ENCODE measurements at places on chromosomes 3 and 15.

DNA sequence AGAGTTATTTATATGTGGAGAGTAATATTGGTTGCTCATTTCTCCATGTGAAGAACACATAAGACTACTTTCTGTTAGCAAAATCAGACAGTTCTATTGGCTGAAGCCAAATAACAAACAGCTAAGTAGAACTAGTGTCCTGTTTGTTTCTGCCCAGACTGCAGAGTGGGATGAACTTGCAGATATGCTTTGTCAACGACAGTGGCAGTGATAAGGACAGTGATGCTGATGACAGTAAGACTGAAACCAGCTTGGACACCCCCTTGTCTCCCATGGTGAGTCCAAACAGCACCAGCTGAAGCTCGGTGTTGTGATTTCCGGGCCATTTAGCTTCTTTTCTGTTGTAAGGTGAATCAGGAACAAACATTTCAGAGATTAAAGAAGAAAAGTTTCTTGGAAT is 102.6 kb upstream of the IL12A start:
- DNase-seq = no peak

DNA sequence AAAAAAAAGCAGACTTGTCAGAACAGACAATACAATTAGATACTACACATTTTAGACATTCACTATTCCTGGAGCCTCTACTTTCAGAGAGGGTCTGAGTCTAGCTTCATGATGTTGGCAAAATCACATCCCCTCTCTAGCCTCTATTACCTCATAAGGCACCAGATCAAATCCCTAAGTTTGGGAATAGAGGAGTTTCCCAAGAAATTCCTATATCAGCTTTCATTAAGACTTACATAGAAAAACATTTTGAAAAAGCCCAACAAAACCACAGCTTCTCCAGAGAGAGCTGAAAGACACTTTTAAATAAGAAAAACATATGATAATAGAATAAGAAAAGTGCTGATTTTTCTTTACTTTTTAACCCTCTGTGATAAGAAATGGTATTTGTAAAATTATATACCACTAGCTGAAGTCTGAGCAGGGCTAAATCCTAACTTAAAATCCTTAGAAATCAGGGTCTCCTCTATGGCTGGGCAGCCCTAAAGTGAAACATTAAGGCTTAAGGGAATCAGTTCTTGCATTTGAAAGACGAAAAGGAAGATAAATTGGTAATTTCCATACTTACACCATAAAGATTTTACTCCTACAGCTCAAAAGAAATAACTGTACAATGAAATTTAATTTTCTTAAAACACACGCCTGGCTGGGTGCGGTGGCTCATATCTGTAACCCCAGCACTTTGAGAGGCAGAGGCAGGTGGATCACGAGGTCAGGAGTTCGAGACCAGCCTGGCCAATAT is 4.3 kb downstream of the TBC1D2B start:
- no peak for DNase-seq

GRCh38 chr15:52257734-52258062 is 37.9 kb downstream of the MYO5C start:
- no peak for DNase-seq

- DNase-seq = no peak
Observed at GRCh38 chr3:127630811-127631714, 2.1 kb downstream of the PODXL2 start.

DNA sequence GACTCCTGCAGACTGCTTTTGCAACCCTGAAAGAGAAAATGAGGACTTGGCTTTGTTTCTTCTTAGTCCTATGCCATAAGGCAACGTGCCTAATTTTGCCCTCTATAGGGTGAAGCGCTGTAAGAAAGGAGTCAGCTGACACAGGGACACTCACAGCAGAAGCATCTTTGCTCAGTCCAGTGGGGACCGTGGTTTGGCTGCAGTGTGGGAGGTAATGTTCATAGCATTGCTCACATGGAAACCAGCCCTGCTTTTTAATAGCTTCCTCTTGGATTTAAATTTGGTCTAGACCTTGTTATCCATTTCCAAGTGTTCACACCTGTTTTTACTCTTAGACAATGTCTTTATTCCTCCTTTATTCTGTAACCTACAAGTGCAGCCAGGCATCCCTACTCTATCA is 1032.1 kb downstream of the NTRK3 start:
- no peak for DNase-seq

DNA sequence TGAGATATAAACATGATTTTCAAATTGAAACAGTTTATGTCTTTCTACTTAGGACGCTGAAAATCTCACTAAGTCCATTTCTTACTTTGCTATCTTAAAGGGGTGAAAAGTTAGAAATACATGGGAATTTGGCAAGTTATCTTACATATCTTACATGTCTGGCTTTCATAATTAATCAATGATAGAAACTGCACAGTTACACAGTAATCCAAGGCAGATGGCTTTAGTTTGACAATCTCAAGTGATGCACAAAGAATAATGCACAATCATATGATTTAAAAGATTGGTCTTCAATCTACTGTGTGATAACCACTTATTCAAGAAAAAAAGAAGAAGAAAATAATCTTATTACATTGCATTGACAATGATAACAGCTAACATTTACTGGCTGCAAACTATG is 14.2 kb downstream of the PDZRN3 start:
- DNase-seq = no peak

DNA sequence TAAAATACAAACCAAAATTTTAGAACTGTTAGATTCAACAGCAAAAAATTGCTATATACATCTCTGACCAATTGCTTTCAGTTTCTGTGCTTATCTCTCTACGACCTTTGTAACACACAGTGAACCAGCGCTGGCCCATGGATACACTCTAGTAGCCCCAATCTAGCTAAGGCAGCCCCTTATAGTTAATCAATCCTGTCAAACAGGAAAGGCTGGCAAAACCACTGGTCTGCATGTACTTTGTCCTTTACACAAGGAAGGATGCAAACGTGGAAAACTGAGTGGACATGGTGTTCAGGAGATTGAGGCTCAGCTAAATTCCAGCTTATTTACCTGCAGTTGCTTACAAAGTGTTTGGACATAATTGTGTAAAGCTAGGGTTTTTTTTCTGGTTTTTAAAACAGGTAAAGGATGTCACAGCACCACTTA is 25.9 kb downstream of the ADGRG7 start:
- DNase-seq = no peak

GRCh38 chr3:177145381-177145780 is 51.9 kb downstream of the TBL1XR1 start:
- DNase-seq = no peak

- no peak for DNase-seq
Observed at GRCh38 chr15:36758800-36759199, 179.4 kb downstream of the CDIN1 start.

DNA sequence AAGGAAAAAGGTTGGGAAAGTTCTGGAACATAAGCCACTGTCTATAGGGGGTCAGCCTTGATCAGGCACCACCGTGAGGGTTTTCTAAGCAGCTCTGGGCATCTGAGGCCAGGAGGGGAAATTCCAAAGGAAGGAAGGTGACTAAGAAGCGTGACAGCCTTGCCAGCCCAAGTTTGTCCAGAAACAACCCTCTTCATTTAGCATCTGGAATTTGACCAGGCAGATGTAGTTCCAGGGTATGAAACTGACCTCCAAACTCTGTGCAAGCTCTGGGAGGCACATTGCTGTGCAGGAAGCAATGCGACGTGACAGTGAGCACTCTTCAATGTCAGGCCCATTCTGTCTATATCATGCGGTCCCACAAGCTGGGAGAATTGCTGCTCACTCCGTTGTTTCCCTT is 85.4 kb upstream of the TPM1 start:
- DNase-seq = no peak

GRCh38 chr3:55615694-55616295 is 128.7 kb upstream of the WNT5A start:
- no peak for DNase-seq

DNA sequence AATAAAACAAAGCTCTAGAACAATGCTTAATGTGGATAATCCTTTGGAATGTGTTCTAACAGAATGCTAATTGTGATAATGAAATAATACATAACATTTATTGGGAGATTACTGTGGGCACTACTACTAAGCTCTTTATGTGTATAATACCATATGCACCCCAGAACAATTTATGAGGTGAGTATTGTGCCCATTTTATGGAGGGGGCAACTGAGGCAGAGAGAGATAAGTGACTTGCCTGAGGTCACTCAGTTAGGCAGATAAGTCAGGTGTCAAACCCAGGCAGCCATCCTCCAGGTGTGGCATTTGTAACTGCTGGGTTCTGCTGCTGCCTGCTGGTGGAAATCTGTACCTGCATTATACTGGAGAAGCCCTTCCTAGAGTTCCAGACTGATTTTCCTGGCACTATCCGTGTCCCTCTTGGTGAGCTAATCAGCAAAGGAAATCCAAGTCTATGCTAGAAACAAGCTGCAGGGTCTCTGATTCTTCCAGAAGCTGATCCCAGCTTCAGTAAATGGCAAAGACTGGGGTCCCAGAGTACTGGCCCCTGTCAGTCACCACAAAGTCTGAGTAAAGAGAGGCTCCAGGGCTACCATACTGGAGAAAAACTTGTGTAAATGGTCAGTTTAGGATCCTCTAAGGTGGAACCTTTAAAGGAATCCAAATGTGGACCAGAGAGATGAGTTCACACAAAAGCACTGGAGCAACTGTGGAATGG is 22.6 kb upstream of the RBP1 start:
- no peak for DNase-seq

DNA sequence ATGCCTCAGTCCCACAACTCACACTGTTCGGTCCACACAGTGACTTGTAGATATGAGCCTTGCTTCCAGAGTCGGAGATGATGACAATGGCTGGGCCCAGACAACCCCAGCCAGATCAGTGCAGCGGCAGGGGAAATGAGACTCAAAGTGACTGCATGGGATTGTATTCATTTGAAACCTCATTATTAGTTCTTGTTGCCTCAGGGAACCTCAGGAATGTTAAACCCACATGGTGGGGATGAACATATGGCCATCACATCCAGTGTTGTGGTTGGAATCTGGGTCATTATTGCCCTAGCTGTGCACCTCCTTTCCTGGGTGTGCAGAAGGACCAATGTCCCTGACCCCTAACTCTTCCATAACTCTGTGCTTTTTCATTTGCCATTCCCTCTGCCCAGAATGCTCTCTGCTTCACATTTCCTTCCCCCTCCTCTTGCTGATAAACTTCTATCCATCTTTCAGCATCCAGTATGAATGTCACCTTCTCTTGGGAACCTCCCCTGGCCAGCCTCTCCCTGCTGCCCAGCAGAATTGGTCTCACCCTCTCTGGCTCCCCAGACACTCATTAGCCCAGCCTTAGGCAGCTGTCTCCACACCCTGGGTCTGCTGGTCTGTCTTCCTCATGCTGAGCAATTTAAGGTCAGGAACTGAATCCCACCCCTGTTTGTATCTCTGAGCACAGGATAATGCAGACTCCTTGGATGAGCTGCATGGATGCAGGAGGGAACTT is 67.0 kb upstream of the TNFAIP8L3 start:
- DNase-seq = no peak

DNA sequence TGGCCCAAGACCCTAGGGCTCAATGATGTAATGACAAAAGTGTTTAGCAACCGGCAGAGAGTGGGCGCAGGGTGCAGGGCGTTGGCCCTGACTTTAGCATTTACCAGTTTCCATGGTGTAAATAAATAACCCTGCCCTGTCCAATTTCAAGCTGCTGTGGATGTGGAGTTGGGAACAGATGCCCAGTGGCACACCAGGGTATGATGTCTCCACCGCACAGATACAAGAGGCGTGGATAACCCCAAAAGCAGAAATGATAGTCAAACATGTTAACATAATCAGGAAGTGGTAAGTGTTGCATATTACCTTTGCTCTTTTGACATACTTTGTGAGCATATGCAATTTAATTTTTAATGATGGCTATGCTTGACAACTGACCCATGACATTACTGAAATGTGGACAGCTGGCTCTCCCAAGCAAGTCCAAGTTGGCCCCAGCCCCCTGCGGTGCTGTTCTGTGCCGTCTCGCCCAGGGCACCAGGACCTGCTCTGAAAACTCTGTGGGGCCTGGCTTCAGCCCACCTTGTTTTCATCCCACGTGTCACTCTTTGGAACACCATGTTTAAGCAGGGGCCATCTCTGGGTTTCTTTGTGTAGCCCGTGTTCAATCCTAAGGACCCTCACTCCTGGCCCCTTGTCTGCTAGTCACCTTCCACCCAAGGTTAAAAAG is 10.8 kb upstream of the ANPEP start:
- DNase-seq = no peak

DNA sequence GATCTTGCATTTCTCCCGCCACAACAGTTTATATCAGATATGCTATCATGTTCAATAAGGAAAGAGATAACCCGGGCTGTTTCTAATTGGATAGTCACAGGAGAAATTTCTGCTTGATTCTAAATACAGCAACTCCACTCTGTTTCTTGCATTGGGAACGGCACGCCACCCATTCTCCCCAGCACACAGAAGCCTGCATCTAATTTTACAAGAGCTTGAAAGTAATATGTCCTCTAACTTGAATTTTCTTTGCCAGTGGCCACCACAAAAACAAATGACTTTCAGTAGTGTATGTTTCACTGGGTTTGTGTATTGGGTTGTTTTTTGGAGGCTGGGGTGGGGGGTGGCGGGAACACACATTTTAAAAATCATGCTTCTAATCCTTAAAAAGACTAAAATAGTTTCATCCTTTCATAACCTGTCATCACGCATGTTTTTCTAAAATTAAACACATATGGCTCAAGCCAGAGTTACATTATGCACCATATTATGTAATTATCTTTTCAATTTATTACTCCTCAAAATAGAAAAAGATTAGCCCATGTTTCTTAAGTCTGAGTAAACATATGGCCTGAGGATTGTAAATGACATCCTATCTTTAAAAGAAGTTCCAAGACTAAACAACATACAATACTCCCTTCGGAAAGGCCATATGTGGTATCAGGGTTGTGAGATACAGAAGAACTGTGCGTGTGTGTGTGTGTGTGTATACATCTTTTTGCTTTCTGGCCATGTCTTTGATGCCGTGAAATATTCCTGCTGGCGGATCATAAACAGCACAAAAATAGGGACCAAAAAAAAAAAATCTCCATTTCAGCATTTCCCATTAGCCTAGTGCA is 176.3 kb downstream of the FOXP1 start:
- DNase-seq = no peak

DNA sequence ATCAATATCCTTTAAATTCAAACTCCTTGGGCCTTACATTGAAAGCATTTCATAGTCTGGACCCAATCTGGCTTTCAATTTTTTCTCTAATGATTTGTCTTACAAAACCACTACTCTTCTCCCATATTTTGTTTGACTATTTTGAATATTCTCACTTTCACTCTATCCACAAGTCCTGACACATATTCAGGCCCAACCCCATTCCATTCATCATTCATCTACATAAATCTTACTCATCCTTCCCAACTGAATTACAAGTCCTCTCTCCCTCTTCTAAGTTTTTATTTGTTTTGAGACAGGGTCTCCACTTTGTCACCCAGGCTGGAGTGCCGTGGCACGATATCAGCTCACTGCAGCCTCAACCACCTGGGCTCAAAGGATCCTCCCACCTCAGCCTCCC is 43.6 kb downstream of the TOP2B start:
- DNase-seq = no peak

- DNase-seq = no peak
Observed at GRCh38 chr15:70314688-70315087, 217.0 kb upstream of the TLE3 start.
